ENCODE measurements at places on chromosomes 1 and 21. TPM values are rescaled to one million over a fixed set of nuclear protein-coding genes. Genes with fewer than 3 reads are reported as not detected.

BRDT gene
- total RNA-seq, result not detected

FMO2 gene
- total RNA-seq, result 9.7 TPM

MASP2 gene
- total RNA-seq, result not detected

KIRREL1 gene
- total RNA-seq, result 11.6 TPM

DNA sequence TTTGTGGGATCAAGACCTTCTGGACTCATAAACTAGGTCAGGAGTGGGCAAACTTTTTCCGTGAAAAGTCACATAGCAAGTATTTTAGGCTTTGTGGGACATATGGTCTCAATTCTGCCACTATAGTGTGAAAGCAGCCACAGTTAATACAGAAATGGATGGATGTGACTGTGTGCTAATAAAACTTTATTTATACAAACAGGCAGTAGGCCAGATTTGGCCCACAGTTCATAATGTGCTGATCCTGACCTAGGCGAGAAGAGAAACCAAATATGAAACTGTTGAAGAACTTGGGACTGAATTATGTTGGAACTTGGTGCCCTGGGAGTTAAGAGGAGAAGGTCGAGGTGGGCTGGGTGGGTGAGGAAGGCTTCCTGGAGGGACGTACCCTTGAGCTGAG is 17.1 kb downstream of the PADI3 start:
- DNase-seq, result no peak

DNA sequence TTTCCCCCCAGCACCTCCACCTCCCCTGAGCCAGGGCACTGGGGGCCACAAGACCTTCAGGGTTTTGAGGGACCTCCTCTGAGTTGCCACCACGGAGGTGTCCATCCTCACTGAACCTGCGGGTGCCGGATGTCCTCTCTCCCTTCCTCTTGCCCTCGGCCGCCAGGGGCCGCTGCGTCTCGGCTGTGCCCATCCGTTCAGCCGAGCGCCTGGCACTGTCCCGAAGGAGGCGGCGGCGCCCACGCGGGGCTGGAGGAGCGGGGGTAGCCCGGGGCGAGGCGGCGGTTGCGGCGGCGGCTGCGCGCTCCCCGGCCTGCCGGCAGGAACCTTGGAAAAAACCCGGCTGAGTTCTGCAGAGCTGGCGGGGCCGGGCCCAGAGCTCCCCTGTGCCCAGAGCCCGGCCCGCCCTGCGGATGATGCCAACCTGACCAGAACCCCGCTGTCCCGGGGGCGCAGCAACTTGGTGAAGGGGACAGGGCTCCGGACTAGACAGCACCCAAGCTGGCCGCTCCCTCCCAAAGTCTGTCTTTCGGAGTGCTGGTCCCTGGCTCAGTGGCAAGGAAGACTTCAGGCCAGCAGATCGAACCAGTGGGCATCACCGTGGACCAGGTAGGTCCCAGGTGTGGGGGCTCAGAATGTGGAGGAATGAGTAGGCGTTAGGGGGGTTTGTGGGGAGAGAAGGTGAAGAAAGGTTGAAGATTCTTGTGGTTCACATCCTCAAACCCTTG is 3.7 kb upstream of the PPM1J start:
- no peak for DNase-seq

- DNase-seq, result no peak
Observed at GRCh38 chr1:181397845-181398244, 85.5 kb upstream of the CACNA1E start.

DNA sequence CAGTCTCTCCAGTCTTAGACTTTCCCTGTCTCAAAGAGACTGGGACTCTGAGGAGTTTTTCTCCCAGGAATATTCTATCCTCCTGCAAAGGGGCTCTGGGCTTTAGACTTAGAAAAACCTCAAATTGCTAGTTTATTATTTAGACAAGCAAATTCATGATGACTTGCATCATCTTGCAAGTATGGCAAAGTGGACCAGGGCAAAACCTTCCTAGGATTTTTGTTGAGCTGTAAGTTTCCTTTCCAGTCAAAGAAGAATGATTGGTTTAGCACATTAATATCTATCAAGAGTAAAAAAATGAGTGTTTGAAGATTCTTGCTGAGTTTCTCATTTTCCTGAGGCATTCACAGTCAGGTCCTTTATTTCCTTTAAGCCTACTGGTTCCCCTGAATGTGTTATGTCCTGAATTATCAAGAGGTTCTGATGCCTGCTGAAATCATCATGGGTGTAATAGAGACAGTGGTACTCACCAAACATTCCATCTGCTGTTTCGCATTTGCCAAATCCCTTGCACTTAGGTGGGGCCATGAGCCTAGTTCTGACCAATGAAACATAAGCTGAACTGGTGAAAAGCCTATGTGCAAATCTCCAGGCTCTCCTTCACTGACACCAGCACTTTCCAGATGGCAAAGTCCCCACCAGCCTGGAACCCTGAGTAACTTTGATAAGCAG is 25.2 kb upstream of the SPAG17 start:
- no peak for DNase-seq
